ENCODE measurements at places on chromosomes 12 and 14.
A peak's percentile ranks its signal among the peaks of the same experiment; 100 is the strongest.

GRCh38 chr14:66401449-66402095 is 84.6 kb upstream of the CCDC196 start:
- DNase-seq: no peak

- no peak for DNase-seq
Observed at GRCh38 chr14:106058342-106058741, 532.0 kb downstream of the TMEM121 start.

GRCh38 chr14:40855343-40855742 is 751.3 kb upstream of the LRFN5 start:
- no peak for DNase-seq

GRCh38 chr12:6532051-6532926 is 2.0 kb upstream of the GAPDH start:
- peak; percentile 56 for DNase-seq

DNA sequence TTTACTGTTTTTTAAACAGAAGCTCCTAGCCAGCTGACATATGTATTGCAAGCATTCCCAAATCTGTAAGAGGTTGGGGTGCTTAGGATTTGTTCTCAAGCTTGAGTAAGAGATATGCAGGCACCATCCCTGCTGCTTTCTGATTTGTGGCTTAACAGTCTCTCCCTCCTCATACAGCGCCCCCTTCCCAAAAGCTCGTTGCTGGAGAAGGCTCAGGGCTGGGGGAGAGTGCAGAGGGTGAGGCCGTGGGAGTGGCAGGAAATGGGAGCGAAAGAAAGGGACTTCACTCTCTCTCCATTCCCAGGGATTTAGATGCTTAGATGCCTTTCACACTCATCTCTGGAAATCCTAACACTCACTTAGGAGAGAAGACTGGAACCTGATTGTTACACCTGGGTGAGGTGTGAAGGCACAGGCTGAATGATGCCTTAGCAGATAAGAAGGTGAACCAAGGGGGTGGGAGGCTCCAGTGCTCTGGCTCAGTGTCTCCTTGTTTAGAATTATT is 172.0 kb downstream of the C12orf75 start:
- DNase-seq: no peak

- no peak for DNase-seq
Observed at GRCh38 chr12:100528471-100529127, 44.9 kb upstream of the GAS2L3 start.

GRCh38 chr12:104154806-104155205 is 16.8 kb upstream of the NFYB start:
- no peak for DNase-seq

DNA sequence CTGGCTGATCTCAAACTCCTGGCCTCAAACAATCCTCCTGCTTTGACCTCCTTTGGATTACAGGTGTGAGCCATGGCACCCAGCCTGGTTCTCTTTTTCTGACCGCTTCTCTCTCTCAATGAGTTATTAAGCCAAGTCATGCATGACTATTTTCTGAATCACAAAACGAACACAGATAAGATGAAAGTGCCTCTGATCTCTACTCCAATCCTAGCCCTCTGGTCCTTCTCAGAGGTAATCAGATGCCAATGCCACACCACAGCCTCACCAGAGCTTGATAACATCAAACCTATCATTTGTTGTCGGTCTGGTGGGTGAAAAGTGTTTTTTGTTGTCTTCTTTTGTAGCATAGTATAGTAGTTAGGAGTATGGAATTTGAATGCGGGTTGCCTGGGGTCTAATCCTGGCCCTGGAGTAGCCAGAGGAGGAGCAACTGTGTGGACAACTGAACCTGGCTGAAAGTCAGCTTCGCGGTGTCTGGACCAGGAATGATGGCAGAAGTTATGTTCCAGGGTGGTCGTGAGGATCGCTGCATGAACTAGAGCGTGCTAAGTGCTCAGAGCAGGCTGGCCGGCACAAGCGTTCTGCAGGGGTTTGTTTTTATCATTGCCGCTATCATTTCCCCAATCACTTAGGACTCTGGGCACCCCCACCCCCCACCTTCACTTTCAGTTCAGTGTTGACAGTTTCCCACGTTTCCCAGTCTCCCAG is 77.9 kb downstream of the SPRING1 start:
- DNase-seq: no peak

- DNase-seq: no peak
Observed at GRCh38 chr14:68675233-68675577, 117.7 kb downstream of the ZFP36L1 start.

DNA sequence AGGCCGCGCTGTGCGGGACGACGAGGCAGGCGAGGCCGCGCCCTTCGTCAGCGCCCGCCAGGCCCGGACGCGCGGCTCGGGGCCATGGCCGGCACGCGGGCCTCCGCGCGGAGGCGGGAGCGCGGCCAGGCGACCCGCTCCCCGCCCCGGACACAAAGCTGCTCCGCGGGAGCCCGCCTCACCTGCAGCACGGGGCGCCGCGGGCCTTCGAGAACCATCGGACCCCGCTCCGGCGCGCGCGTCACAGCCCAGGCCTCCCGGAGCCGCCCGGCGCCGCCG is 342 bp downstream of the DICER1 start:
- no peak for DNase-seq

DNA sequence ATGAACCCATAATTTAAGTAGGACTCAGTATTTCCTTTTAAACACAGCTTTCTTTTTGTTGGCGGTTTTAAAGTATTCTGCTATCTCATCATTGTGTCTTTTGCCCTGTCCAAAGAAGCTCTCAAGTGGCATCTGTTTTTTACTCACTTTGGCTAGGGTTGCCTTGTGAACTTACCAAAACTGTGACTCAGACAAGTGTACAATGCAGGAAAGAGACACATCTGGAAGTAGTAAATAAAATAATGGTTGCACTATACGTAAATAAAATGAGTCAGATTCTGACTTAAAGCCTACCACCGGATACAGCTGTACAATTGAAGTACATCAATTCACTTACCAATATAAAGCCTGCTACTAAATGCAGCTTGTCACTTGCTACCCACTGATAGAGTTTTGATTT is 619.2 kb upstream of the LRFN5 start:
- no peak for DNase-seq

GRCh38 chr12:127998988-127999387 is 268.0 kb upstream of the TMEM132C start:
- DNase-seq: no peak

GRCh38 chr12:121175383-121176119 is 34.4 kb upstream of the P2RX4 start:
- no peak for DNase-seq

- DNase-seq: no peak
Observed at GRCh38 chr12:100826323-100826722, 31.7 kb downstream of the ANO4 start.

GRCh38 chr14:99118046-99118721 is 153.8 kb downstream of the BCL11B start:
- DNase-seq: no peak

GRCh38 chr14:99664937-99665273 is 19.2 kb upstream of the CYP46A1 start:
- no peak for DNase-seq

- no peak for DNase-seq
Observed at GRCh38 chr12:75553836-75554555, 42.6 kb upstream of the KRR1 start.

- no peak for DNase-seq
Observed at GRCh38 chr12:109831929-109832328, 1.3 kb downstream of the TRPV4 start.

GRCh38 chr12:81520064-81520945 is 238.8 kb downstream of the PPFIA2 start:
- no peak for DNase-seq

- DNase-seq: no peak
Observed at GRCh38 chr12:57096099-57096572, 7.2 kb downstream of the NAB2 start.

- DNase-seq: no peak
Observed at GRCh38 chr14:67926821-67927220, 107.2 kb downstream of the RAD51B start.

GRCh38 chr14:104869669-104870367 is 4.8 kb downstream of the CEP170B start:
- DNase-seq: no peak

DNA sequence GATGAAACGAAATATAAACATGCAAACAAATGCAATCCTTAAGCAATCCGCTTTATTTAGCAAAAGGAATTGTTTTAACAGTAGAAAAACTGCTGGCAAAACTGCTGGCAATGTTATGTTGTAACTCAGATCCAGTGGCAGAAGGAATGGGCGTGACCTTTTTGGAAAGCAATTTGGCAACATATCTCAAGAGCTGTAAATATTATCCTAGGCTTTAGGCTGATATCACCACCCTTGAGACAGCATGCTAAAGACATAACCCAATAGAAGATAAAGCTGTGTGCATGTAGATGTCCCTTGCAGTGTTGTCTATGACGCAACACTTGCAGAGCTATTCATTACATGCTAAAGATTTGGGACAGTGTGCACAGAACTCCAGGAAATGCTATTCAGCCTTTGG is 138.5 kb downstream of the DICER1 start:
- no peak for DNase-seq

GRCh38 chr14:104080376-104081260 is 4.9 kb upstream of the ASPG start:
- DNase-seq: no peak

DNA sequence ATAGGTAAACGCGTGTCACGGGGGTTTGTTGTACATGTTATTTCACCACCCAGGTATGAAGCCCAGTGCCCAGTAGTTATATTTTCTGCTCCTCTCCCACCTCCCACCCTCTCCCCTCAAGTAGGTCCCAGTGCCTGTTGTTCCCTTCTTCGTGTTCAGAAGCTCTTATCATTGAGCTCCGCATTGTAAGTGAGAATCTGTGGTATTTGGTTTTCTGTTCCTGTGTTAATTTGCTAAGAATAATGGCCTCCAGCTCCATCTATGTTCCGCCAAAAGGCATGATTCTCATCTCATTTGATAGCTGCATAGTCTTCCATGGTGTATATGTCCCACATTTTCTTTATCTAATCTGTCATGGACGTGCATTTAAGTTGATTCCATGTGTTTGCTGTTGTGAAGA is 6.9 kb upstream of the GPRC5D start:
- no peak for DNase-seq

- DNase-seq: no peak
Observed at GRCh38 chr14:52790011-52790755, 1.2 kb downstream of the GNPNAT1 start.

GRCh38 chr12:81872400-81872799 is 113.2 kb upstream of the PPFIA2 start:
- DNase-seq: no peak

GRCh38 chr14:58722441-58722840 is 84.7 kb downstream of the DACT1 start:
- no peak for DNase-seq

GRCh38 chr12:50507930-50508329 is 3.1 kb downstream of the DIP2B start:
- no peak for DNase-seq

- DNase-seq: no peak
Observed at GRCh38 chr14:31200702-31200990, 6.9 kb downstream of the HECTD1 start.

DNA sequence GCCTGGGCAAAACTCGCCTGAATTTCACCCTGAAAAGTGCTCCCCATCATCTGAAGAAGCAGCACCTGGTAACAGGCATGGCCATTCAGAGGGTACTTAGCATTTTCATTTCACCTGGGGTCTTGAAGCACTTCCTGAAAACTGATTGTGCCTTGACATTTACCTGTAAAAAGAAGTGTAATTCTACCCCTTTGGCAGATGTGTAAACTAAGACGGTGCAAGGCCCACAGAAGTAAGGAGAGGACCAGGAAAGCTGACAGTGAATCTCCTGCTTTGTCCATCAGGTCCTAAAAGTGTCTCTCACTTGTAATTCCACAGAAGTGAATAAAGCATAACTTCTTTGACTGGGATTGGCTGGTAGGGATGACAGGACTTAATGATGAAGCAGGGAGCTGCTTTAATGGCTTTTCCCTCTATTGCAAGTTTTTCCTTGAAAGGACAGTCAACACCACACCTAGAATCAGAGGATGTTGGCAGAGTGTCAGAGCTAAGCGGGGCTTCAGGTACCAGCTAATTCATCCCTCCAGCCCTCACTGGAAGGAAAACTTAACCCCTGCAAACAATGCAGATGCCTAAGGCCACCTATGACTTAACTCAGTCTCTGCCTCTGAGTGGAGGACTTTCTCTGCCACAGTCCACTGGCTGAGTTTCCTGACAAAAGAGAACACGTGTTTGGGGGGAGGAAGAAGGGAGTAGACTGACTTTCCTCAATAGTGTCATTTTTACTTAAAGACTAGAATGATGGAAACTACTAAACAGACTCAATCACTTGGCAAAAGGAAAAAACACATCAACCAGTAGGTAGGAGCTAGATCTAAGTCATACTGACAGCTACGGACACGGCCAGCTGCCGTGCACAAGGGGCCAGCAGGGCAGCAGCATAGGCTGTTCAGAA is 74.7 kb downstream of the NUAK1 start:
- no peak for DNase-seq

- DNase-seq: no peak
Observed at GRCh38 chr12:130661486-130662255, 54.4 kb downstream of the RIMBP2 start.

- DNase-seq: no peak
Observed at GRCh38 chr12:109016978-109017377, 3.9 kb downstream of the SVOP start.

DNA sequence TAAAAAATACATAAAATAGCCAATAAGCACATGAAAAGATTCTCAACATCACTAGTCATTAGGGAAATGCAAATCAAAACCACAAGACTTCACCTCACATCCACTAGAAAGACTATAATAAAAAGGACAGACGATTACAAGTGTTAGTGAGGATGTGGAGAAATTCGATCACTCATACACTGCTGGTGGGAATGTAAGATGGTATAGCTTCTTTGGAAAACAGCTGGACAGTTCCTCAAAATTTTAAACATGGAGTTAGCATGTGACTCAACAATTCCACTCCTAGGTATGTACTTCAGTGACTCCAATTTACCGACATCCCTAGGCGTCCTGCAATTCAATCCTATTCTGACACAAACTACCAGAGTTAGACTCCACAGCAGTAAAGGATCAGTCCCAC is 13.7 kb downstream of the TRIM9 start:
- no peak for DNase-seq

GRCh38 chr12:12282761-12283425 is 16.0 kb upstream of the LRP6 start:
- no peak for DNase-seq

DNA sequence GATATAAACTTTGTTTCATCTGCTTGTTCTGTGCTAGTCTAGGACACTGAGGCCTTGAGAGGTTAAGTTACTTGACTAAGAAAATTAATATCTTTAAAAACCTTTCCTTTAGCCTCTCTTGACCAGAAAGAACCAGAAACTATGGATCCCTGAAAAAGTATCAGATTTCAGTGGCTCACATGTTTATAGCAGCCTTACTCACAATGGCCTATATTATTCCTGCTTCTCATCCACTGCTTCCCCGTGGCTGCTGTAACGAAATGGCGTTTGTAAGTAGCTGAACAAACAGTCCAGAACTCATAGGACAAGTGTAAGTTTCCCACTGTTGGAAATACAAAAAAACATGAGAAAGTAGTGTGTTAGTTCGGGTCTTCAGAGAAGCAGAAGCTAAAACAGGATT is 3.2 kb upstream of the PYGL start:
- no peak for DNase-seq

Data from stimulated activated CD8-positive, alpha-beta memory T cell treated with anti-CD3 and anti-CD28 coated beads, Interleukin-7, amount 100 ng/mL, for 1 hour (primary cell).